ENCODE measurements at places on chromosomes 4 and X.

- DNase-seq = no peak
These were observed 132.7 kb upstream of the ADGRL3 start for GRCh38 chr4:61067381-61067780.

DNA sequence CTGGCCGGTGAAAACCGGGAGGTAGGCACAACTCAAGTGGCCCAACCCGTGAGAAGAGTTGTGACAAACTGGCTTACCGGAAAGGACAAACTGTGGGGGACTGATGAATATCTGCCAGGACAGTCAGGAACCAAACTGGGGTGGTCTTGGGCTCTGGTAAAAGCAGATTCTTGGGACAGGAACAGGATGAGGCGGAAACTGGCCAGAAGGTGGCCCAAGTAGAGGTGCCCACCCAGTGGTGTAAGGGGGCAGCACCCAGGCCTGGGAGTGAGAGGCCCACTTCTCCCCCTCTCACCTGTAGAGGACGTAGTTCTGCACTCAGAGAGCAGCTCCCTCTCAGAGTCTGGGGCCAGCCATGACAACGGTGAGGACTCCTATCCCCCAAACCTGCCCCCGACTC is 5.9 kb downstream of the CCDC120 start:
- no peak for DNase-seq

DNA sequence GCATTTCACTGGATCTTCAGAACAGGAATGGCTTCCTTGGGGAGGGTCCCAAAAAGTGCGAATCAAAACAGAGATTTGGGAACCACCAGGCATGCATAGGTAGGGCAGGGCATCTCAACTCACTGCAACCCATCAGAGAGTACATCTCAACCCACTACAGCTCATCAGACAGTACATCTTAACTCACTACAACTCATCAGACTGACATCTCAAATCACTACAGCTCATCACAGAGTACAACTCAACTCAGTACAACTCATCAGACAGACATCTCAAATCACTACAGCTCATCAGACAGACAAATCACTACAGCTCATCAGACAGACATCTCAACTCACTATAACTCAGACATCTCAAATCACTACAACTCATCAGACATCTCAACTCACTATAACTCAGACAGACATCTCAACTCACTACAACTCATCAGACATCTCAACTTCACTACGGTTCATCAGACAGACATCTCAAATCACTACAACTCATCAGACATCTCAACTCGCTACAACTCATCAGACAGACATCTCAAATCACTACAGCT is 47.5 kb upstream of the CLDN34 start:
- DNase-seq = no peak

- DNase-seq = no peak
These were observed 159.5 kb upstream of the USP38 start for GRCh38 chr4:143025081-143025704.

GRCh38 chr4:78766650-78767049 is 9.5 kb upstream of the BMP2K start:
- DNase-seq = no peak

- DNase-seq = peak; percentile 82
These were observed 82.6 kb downstream of the PCDH7 start for GRCh38 chr4:30802622-30803323.

DNA sequence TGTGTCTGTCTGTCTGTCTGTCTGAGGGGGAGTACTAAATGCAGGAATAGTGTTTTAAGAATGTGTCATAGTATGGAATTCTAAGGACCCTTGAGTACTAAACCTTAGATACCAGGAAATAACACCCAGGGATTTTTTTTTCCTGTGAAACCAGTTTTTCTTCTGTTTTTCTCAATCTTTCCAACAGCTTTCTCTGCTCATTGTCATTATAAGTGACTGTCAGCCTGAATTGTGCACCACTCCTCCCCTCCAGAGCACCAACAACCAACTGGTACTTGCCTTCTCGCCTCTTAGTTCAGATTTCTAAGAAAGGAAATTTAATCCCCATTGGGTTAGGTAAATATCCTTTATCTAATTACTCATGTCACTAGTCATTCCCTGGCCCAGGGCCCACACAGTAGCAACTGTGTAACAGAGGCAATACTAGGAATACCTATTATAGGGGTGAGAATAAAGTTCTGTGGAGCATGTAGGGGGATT is 320.6 kb downstream of the ADGRL3 start:
- no peak for DNase-seq

GRCh38 chr4:112253382-112254000 is 21.9 kb downstream of the AP1AR start:
- DNase-seq = no peak

DNA sequence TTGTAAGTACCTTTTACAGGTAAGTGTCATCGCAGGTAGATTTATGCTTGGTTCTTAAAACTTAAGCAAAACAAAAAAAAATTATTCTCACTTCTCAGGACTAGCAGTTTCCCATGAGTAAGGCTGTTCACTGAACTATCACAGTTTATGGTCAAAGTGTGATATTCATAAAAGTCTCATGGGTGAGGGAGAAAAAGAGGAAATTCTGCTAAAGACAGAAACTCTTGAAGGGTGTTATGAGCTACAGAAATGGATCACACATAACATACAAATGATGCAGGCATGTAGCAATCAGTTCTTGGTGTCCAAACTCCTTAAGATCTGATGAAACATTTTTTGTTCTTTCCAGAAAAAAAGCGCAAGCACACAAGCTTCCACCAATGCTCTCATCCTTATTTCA is 8.5 kb downstream of the RAB9A start:
- no peak for DNase-seq

DNA sequence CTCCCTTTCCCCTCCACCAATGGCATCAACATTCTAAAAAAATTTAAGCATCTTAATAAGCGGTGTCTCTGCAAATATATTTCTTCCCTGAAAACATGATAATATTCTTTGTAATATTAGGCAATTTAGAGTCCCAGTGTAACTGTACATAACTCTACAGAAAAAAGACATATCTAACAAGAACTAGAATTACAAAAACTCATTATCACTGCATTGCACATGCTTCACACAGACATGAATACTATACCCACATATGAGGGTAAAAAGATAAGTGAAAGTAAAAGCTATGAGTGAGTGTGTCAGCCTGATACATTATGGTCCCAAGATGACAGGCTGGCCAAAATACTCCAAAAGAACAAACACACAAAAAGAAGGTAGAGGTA is 2.4 kb upstream of the FGB start:
- no peak for DNase-seq

DNA sequence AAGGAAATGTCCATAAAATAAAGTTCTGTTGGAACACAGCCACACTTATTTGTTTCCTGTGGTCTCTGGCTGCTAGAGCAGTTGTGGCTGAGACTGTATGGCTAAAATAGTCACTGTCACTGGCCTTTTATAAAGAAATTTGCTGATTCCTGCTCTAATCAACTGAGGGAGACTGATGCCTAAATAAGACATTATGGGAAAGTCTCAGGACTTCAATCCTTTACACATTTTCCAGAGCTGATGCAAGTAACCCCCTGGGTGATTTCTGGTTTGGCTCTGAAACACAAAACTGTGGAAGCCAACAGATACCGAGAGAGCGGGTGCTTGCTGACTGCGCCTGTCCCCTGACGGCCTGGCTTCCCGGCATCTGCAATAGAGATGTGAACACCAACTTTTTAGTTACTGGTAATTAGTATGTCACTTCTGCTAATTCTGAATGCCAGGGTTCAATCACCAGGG is 64.0 kb downstream of the POLR2B start:
- DNase-seq = peak; percentile 66

DNA sequence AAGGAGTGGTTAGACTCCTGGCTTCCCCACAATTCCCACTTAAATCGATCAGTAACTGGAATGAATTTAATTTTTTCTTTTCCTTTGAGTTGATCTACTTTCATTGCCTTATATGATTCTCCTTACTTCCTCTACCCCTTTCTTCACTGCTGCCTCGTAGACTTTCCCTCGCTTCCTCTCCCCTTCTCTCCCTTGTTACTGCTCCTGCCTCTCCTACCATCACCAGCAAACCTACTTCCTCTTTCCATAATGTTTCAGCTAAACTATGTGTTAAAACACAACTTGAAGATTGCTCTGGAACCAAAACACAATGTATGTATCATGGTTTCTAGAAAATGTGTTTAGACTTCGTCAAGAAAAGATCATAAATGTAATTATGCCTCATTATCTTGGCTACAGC is 132.0 kb upstream of the TET2 start:
- DNase-seq = no peak

DNA sequence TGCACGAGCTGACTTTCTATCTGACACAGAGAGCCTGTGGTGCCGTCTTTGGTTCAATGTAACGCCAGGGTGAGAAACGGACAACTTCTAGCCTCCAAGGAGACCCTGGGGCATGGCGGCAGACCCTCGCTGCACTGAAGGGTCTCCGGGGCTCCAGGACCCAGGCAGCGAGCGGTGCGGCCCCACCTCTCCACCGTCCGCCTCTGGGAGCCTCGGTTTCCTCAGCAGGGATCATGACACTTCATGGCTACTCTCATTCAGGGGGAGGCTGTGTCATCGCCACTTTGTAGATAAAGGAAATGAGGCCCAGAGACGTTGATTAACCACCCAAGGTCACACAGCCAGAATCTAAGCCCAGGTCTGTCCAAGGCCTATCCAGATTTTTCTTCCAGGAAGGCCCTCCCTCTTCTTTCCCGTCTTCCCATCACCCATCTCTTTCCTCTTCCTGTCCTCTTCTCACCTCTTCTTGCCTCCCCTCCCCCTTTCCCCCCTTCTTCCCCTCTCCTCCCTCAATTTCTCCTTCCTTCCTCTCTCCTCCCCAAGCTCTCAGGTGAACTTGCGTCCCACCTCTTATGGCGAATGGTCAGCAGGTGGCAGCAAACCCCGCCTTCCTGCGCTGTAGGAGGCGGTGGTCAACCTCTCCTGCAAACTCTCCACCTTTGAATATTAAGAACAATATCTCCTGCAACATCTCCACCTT is 69.3 kb upstream of the HMX1 start:
- DNase-seq = no peak

GRCh38 chr4:140427106-140427918 is at the start of gene CLGN:
TSS of gene CLGN (minus strand) at chr4:140427648. CDS start at chr4:140413078, 14,570 bp downstream.
- DNase-seq = peak; percentile 29

DNA sequence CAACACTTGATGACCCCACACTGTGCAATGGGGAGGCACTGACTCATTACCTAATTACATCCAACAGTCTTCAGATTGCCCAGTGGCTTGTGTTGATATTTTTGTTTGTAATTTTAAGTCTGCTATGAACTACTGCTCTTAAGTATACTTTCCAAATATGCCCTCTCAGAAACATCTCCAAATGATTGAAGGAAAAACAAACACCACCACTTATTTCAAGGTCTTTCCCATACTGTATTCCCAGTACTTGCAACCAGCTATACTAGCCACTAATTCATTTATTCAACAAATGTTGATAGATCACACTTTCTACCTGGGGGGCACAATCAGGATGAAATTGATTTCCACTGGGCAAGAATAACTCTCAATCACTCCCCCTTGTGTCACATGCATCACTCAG is 302.2 kb upstream of the CPEB2 start:
- no peak for DNase-seq
